ENCODE measurements at places on chromosomes 5 and 9.

DNA sequence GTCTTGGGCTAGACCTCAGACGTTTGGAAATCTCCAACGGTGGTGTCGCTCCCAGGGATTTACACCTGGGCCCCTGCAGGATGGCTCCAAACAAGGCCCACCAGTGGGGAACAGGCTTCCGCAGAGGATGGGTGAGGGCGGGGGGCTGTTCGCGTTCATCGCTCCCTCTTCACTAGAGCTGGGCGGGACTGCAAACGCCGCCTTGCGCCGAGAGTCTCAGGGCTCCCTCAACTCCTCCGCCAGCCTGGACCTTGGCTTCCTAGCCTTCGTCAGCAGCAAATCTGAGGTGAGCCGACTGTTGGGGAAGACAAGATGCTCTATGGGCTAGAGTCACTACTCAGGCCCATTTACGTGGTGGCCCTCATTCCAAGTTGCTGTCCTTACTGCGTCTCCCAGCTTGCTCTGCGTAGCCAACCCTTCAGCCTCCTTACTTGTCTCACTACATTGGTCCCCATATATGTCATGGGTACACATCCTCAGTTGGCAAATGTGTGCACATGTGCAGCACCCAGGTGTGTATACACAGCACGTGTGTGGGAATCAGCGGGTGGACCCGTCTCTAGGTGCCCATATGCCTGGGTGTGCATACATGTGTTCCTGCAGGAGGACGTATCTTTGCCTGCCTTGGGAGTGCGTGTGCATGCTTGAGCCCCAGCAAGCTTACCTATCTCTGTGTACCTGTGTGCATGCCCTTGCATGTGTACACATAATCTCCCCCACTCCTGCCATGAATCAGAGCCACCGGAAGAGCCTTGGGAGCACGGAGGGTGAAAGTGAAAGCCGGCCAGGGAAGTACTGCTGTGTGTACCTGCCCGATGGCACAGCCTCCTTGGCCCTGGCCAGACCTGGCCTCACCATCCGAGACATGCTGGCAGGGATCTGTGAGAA is 10.5 kb downstream of the RGS14 start:
- no peak for DNase-seq

DNA sequence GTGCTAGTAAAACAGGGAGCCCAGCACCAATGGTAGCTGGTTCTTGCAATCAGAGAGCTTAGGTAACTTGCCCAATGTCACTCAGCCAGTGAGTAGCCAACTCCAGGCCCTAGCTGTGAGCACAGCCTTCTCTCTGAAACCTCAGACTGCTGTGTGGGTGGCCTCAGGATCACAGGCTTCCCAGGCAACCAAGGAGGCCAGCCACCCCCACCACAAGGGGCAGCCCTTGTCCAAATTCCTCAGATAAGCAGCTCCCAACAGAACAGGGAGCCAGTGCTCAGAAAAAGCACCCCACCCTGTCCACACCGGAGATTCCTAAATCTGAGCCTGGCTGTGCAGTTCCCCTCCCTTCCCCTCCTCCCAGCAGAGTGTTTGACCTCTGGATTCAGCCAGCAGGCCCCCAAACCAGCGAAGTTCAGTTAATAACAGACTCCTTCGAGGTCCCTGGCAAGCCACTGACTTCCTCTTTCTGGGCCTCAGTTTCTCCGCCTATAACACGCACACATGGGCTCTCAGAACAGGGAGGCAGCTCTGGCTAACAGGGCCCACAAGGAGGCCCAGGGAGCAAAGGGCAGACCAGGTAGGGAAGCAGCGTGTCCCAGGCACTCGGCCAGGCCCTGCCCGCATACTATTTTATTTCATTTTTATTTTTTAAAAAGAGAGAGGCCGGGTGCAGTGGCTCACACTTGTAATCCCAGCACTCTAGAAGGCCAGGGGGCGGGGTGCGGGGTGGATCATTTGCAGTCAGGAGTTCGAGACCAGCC is 2.7 kb downstream of the EEIG1 start:
- DNase-seq: no peak

DNA sequence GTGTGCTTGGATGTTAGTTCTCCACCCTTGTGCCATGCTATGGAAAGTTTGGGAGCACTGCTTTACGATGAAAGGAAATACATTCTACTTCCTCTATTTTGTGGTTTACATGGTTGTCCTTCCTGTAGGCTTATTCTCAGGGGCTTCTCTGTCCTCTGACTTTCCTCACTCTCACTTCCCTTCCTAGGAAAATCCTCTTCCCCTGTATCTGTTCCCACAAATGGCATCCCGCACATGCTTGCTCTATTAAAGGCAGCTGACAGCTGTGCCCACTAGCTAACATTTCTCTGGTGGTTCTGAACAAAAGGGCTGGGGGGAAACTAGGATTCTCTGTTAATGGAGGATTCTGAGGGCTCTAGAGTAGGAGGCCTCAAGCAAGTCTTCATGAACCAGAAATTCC is 52.4 kb downstream of the FAM170A start:
- no peak for DNase-seq

GRCh38 chr5:79850316-79850822 is 140.7 kb downstream of the MTX3 start:
- no peak for DNase-seq

- no peak for DNase-seq
These were observed 219.8 kb downstream of the ARL15 start for GRCh38 chr5:54090495-54091120.

DNA sequence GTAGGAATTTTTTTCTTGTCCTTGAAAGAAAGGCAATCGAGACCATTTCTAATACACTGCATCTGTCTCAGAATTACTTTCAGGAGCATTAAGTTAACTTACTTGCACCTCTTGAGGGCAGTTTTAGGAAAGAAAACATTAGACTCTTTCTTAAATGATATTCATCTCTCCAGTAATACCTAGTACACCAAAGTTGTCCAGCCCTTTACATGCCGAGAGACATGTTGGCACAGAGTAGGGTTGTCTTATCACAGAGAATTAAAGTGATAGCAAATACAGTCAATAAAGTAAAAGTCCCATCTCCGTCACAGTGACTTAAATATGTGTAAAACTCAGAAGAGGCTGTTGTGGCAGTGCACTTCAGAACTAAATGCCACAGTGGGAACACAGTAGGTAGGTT is 154.3 kb upstream of the KCNN2 start:
- DNase-seq: no peak

GRCh38 chr5:160837749-160838593 is 14.0 kb downstream of the ATP10B start:
- DNase-seq: no peak

GRCh38 chr9:78073722-78074121 is 42.1 kb upstream of the GNAQ start:
- no peak for DNase-seq

GRCh38 chr9:106800701-106801270 is 62.2 kb upstream of the ZNF462 start:
- no peak for DNase-seq

- DNase-seq: no peak
These were observed 154.0 kb downstream of the FRMD3 start for GRCh38 chr9:83384214-83384613.

- no peak for DNase-seq
These were observed 14.9 kb downstream of the GLDC start for GRCh38 chr9:6630502-6631206.

DNA sequence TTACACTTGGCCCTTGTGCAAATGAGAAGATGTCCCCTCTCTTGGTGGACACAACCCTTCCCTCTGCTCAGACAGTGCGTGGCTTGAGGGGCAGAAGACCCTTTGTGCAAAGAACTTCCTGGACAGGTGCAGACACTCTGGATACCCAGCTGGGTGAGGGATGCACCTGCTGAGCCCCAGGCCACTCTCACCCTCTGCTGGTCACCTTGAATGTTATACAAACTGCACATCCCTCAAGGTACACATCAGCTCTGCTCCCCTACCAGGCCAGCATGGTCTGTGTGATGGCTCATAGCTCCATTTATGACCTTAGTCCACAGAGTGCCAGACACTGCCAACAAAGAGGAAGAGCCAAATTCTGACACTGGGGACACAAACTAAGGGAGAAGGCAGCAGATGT is 3.1 kb upstream of the DIRAS2 start:
- no peak for DNase-seq

DNA sequence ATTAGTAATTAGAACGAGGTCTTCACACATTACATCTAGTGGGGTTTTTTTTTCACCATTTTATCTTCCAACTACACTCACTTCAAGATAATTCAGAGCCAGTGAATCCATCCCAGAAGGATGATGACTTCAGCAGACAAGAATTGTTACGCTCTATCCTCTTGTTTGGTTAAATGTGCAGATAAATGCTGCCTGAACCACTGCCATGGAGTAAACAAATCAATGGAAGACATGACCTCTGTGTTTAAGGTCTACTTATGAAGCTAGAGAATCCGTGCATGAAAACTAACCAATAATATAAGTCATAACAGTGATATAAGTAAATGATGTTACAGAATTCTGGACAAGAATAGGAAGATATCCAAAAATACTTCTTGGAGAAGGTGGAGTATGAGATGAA is 602.6 kb downstream of the TLR4 start:
- no peak for DNase-seq

GRCh38 chr9:68841276-68842052 is 136.4 kb downstream of the PIP5K1B start:
- no peak for DNase-seq

DNA sequence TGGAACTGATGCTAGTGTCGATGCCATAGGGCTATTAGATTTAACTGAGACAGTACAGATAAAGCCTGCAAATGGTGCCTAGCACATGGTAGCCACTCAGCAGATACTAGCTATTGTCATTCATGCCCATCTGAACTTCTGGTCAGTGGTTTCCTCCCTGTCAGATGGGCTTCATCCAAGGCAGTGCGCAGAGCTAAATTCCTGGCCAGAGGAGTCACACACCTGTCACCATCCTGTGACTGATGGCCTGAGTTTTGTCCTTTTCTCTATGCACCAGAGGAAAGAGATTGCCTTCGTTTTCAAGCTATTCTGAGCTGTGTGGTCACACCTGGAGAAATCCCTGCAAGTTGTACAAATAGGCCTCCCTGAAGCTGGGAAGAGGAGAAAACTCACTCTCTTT is 34.7 kb downstream of the MSX2 start:
- DNase-seq: no peak

DNA sequence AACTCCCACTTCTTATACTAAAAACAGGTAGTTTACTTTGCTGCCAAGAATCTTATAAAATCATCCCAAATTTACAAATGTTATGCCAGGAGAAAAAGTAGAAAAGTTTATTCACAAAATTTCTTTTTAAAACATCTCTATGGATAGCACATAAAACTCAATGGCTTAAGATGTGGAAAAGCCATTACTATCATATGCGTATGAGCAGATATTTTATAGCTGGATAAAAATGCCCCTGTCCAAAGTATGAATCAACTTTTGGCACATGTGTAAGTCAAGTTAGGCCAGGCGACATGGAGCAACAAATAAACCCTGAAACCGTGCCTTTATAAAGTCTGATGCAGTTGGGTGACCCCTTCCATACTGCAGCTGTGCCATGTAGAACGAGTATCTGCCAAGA is 38.6 kb upstream of the FBP1 start:
- no peak for DNase-seq

GRCh38 chr5:33299621-33300208 is 141.1 kb upstream of the TARS1 start:
- no peak for DNase-seq

Data from stimulated activated CD8-positive, alpha-beta memory T cell treated with anti-CD3 and anti-CD28 coated beads, Interleukin-2, amount 100 ng/mL, for 1 hour (primary cell).